CD4-positive, alpha-beta T cell treated with Interleukin-15 for 4 hours (primary cell): ENCODE measurements at places on chromosomes 12 and 14.

DNA sequence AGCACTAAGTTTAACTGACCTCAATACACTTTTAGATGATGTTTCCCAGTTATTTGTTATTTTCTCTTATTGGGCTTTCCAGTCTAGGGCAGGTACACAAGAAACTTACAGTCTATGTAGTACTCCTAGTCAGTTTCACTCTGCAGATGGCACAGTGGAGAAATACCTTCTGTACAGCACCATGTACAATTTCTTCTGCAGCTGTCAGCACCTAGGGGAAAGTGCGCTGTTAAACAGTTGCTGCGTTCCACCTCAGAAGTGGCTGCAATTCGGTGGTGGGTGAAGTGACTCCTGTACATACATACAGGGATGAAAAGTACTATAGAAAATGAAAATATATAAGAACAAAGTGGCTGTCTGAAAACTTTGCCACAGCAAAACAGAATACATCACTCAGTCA, 48.3 kb downstream of the NOVA1 start:
- no peak for DNase-seq

DNA sequence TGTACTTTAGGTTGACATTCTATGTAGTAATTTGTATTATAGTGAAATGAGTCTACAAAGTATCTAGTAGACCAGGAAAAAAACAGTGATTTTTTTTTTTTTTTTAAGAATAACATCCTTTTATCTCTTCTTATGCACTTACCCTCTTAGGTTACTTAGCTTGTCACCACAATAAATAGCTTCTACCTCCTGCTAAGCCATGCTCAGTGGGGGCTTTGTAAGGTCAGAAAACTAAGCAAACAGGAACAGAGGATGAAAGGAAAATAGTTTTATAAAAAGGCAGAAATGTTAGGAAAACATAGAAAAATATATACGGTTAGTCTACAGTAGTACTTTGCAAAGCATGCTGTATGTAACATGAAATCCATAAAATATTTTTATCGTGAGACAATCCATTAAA, 385.3 kb upstream of the ATXN7L3B start:
- no peak for DNase-seq

GRCh38 chr14:23252420-23253333, 14.9 kb downstream of the RNF212B start:
- no peak for DNase-seq

DNA sequence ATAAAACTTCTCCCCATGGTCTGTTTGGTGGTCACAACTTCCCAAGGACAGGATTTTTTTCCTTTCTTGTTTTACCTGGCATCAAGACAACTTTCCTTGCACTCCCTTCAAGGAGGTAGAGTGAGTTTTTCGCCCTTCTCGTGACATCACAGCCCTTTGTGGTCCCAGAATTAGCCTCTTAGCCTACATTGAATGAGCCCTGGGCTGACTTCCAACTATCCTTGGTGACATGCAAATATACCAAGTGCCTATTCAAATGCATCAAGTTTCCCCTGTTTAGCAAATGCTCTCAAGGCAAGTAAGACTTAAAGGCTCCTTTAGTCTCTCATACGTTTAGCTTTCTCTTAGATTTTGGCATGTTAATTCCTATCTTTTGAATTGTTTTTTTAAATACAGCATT, 36.6 kb downstream of the TC2N start:
- no peak for DNase-seq

- DNase-seq = no peak
Measured at GRCh38 chr14:104968541-104969401, 9.4 kb downstream of the AHNAK2 start.

- no peak for DNase-seq
Measured at GRCh38 chr14:102194856-102195255, 55.2 kb downstream of the WDR20 start.

GRCh38 chr12:52604859-52605258, 3.6 kb upstream of the KRT72 start:
- no peak for DNase-seq

DNA sequence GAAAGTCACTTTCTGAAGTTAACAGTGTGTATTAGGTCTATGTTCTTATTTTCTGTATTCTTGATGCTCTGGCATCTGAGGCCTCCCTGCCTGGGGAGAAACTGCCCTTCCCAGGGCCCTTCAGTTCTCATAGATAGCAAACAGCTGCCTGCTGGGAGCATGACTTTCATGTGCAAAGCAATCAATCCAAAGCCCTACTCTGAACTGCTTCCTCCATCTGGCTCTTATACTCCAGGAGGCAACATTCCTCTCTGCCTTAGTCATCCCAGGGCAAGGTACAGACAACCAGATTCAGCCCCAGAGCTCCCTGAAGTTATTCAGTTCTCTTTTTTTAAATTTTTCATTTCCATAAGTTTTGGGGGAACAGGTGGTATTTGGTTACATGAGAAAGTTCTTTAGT, 41.7 kb upstream of the RIN3 start:
- no peak for DNase-seq

DNA sequence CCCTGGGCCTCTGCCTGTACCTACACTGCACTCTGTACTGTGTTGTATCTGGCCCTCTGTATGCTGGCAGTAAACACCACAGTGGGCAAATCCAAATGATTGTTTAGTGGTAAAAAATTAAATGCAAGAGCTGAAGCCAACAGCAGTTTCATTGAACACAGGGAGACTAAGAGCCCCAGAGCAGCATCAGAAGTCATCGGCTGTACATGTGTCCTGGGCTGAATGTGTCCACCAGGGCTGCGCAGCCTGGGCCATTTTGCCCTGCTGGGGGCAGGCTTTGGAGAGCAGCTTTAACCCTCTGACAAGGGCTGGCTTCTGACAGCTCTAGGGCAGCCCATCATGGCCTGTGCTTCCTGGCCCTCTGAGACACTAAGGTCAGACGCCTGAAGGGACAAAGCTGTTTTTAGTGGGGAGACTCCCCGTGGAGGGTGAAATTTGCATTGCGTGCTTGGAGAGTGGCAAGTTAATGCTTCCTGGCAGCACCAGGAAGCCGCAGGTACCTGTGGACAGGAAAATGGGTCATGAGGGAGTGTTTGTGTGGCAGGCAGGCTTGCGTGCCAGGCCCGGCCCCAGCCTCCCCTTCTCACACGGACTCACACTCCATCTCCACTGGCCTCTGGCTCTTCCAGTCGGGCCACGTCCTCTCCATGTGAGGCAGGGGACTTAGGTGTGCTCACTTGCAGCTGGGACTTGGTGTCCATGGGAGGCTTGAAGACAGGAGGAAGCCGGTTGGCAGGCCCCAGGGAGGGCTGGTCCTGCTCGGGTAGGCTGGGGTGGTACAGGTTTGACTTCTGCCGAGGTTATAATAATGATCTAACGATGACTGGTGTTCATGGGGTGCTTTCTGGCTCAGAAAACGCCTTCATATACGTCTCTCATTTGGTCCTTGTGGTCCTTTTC, 150.1 kb downstream of the TSPAN9 start:
- no peak for DNase-seq

GRCh38 chr14:49405291-49405690, 180.9 kb downstream of the RPS29 start:
- no peak for DNase-seq
